ENCODE measurements at places on chromosomes 12 and 14.

GRCh38 chr14:76776428-76777251 is 15.4 kb downstream of the VASH1 start:
- DNase-seq: no peak

DNA sequence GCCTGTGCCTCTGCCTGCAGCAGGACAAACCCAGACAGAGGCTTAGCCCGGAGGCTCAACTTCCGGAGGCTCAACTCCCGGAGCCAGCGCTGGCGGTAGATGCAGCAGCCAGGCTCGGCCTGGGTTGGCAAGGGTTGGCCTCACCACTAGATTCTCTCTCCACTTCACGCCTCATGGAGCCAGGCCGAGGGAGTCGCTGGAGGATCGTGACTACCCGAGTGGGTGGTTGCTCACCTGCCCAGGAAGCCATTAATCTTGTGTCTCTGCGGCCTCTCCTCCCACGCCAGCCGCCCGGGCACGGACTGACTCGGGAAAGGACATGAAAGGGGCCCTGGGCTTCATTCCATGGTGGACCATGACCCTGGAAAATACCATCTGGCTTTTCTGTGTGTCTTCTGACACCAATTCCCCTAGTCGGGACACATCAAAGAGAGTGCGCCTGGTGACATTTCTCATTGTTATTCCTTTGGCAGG is 20.8 kb downstream of the ESRRB start:
- DNase-seq: no peak

DNA sequence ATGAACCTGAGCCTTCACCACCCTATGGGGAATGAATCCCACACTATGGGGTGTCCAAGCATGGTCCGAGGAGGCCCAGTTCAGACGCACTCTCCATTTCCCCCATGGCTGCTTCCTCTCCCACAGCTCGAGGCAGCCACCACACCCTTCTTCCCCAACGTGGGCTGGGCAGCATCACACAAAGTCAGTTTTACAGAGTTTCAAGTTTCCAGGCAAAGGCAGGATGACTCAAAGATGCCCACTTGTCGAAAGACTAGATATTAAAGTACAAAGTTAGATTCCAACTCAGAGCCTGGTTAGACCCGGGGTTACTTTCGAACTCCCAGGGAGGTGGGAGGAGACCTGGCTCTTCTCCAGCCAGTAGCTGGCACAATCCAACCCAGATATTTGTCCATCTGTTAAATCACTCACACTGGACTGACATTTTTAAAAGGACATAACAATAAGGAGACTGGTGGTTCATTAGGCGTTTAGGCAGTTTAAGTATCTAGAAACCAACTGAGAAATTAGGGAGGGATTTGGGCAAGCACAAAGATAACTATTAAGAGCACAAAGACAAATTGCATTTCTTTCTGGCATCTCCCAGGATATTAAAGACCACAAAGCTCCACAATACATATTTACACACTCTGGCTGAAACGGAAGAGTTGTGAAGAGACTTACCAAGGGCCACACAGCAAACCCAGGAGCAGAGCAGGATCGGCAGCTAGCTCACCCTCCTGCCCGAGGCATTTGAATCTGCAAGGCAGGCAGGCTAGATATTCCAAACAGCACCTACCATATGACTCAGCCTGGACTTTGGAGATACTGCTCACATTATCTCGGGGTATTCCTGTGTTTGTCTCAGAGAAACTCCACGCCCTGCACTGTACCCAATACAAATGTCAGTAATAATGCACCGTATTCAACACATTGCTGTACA is 34.8 kb downstream of the TMCC3 start:
- DNase-seq: no peak

DNA sequence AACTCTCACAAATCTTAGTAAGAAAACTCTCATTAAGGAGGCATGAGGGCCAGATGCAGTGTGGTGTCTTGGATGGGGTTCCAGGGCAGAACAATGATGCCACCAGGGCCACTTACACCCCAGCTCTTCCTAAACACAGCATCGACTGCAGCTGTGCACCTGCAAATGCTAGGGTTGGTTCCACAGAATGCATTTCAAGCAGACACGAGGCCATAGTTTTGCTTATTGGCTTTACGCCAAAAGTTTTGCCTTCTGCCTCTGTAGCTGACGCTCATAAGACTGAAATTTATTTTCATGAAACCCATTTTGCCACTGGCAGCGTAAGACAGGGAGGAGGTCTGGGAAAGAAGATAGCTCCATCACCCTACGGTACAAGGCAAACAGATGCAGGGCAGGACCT is 179.0 kb downstream of the RIMBP2 start:
- DNase-seq: no peak

- DNase-seq: peak; percentile 73
These were observed 10.6 kb downstream of the CHST11 start for GRCh38 chr12:104467346-104467837.

DNA sequence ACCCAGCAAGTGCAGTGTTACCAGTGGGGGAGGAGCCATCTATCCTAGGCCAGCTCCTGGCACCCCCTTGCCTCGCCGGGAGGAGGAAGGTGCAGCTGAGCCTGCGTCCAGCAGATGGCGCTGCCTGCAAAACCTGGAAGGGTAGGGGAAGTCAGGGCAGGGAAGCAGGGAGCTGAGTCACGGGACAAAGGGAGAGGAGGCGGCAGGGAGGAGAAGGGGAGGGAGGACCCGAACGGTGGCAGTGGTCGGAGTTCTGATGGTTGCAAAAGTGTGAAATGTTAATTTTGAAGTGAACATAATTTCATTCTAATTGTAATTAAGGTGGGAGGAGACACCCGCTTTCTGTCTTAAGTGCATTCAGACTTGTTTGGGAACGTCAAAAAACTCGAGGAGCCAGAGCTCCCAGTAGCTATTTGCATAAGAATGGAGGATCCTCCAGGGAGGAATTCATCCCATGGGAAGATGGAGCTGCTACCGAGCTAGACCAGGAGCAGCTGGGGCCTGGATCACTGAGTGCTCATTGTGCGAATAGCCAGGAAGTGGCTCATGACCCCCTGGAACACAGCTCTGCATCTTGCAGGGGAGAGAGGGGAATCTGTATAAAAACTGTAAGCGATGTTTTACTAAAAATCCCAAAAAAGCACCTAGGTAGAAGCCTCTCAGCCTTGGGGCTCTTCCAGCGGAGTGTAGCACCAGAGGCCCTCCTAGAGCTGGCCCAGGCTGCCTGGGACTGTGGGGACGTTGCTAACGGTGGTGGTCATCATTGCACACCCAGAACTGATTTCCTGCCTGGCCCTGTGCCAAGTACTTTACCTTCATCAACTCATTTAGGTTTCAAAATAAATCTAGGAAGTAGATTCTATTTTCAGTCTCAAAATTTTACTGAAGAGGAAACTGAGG is 59.5 kb downstream of the EMP1 start:
- peak; percentile 58 for DNase-seq

GRCh38 chr14:68291820-68292219 is 472.2 kb downstream of the RAD51B start:
- DNase-seq: no peak

DNA sequence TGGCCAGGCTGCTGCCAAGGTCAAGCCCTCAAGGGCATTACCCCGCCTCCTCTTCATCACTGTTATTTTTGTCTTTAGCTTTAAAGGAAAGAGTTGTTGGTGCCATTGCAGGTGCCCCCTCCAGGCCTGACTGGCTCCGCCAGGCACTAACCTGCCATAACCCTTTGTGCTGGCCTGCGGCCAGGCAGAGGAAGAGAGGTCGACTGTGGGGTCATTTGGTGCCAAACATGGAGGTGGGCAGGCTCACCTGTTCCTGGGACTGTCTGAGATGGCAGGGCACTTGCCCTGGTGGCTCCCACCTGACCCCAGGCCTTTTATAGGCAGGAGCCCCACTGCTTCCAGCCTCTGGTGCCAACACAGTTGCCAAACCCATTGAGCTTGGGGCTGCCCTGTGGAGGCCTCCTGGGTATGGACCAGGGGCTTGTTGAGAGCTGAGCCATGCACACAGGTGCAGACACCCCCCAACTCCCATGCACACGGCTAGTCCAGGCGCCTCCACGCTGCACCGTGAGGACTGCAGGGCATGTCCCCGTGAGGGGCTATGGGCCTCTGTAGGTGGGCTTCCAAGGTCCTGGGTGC is 29.4 kb upstream of the PLD4 start:
- no peak for DNase-seq

All from T-helper 2 cell (primary cell).